ENCODE measurements at places on chromosomes 5 and 9. TPM values are rescaled to one million over a fixed set of nuclear protein-coding genes. Genes with fewer than 3 reads are reported as not detected.

Gene C9orf50
- not detected for total RNA-seq

Gene LRRC26
- 440 TPM for total RNA-seq

Gene FABP6
- not detected for total RNA-seq

Gene FAM200C
- total RNA-seq, result 0.29 TPM

Gene CTXN3
- not detected for total RNA-seq

Gene SOWAHA
- 18.0 TPM for total RNA-seq

Gene BTNL3
- 10.5 TPM for total RNA-seq

Gene GFI1B
- not detected for total RNA-seq

Gene EGFL7
- total RNA-seq, result 42.0 TPM

Gene FOXD4L5
- total RNA-seq, result not detected

Gene ADAMTS2
- total RNA-seq, result 17.0 TPM

Gene NR6A1
- 3.2 TPM for total RNA-seq

Gene STKLD1
- total RNA-seq, result not detected

All from stomach (tissue), 19 donors.